Right atrium auricular region (tissue), 2 donors: ENCODE measurements at places on chromosomes 1 and 21. TPM values are rescaled to one million over a fixed set of nuclear protein-coding genes. Genes with fewer than 3 reads are reported as not detected.

- no peaks in the 10 kb centered on the region for H3K4me1 ChIP-seq
- H3K27ac ChIP-seq: no peak overlapping the region
- H3K36me3 ChIP-seq: no peaks in the 10 kb centered on the region
- H3K4me3 ChIP-seq: no peak overlapping the region
Measured at GRCh38 chr1:37020653-37021277, 13.6 kb downstream of the GRIK3 start.

DNA sequence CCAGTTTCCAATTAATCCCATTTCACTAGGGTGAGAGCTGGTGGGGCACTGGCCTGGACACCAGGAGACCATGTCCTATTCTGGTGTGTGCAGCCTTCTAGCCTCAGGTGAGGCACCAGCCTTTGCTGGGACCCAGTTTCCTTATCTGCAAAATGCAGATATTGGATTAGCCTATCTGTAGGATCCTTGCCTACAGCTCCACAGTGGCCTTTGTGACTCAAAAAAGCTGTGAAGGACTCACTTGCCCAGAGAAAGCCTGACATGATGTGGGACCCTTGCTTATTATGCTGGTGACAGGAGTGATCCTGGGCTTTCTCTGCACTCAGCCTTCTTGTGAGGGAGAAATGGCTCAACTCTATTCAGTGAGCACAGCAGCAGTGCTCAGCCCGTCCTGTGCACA lies 32.3 kb downstream of the TENT5C start:
- H3K27me3 ChIP-seq: no peaks in the 10 kb centered on the region
- no peak overlapping the region for H3K27ac ChIP-seq
- H3K4me3 ChIP-seq: no peak overlapping the region
- no peaks in the 10 kb centered on the region for H3K4me1 ChIP-seq
- no peaks in the 10 kb centered on the region for H3K36me3 ChIP-seq

DNA sequence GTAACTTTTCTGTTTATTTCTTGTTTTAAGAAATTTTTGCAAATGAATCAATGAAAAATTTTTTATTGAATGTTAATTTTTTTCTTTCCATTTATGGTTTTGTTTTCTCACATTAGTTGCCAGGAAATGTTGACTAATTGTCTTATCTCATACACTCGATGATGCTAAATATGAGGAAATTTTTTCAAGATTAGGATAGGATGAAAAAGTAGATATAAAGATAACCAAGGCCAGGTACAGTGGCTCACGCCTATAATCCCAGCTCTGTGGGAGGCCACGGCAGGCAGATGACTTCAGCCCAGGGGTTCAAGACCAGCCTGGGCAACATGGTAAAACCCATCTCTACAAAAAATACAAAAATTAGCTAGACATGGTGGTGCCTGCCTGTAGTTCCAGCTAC lies 12.6 kb downstream of the LAX1 start:
- no peak overlapping the region for H3K4me3 ChIP-seq
- no peaks in the 10 kb centered on the region for H3K36me3 ChIP-seq
- no peaks in the 10 kb centered on the region for H3K27me3 ChIP-seq
- H3K4me1 ChIP-seq: no peaks in the 10 kb centered on the region
- H3K27ac ChIP-seq: no peak overlapping the region
- no peak for DNase-seq

- H3K4me3 ChIP-seq: no peak overlapping the region
- peaks cover 5% of the 10 kb centered on the region for H3K4me1 ChIP-seq
- peaks cover 99% of the 10 kb centered on the region for H3K36me3 ChIP-seq
- no peak overlapping the region for H3K27ac ChIP-seq
- DNase-seq: no peak
Measured at GRCh38 chr1:21888500-21888899, 48.6 kb downstream of the HSPG2 start.

GRCh38 chr21:35086357-35086756 lies 37.3 kb upstream of the RUNX1 start:
- H3K27ac ChIP-seq: no peak overlapping the region
- no peaks in the 10 kb centered on the region for H3K27me3 ChIP-seq
- no peaks in the 10 kb centered on the region for H3K36me3 ChIP-seq
- no peak for DNase-seq
- H3K4me1 ChIP-seq: no peaks in the 10 kb centered on the region

DNA sequence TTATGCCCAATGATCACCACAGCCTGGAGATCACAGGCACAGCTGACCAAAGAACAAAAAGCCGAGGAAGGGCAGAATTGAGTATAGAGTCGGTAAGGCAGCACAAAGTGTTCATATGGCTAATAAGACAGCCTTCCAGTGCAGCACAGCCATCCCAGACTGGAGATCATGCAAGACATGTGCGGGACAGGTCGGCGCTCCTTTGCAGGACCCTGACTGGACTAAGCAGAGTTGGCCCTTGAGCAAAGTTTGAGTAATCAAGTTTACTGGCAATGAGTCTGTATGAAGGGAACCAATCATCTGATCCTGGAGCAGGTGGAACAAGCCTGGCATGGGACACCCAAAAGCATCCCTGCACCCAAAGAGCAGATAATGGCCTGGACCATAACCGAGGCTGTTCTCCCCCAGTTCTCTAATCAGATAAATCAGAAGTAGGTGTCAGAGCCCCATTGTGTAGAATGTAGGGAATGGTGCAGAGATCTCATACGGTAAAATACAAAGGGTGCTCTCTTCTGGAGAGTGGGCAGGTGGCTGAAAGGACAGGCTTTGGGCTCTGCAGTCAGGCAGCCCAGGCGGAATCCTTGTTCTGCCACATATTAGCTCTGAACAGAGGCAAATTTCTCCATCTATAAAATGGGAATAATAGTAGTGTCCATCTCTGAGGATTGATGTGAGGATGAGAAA lies 10.7 kb upstream of the DNASE2B start:
- H3K4me3 ChIP-seq: no peak overlapping the region
- no peaks in the 10 kb centered on the region for H3K4me1 ChIP-seq
- no peaks in the 10 kb centered on the region for H3K27me3 ChIP-seq
- no peak for DNase-seq
- no peaks in the 10 kb centered on the region for H3K36me3 ChIP-seq
- no peak overlapping the region for H3K27ac ChIP-seq

DNA sequence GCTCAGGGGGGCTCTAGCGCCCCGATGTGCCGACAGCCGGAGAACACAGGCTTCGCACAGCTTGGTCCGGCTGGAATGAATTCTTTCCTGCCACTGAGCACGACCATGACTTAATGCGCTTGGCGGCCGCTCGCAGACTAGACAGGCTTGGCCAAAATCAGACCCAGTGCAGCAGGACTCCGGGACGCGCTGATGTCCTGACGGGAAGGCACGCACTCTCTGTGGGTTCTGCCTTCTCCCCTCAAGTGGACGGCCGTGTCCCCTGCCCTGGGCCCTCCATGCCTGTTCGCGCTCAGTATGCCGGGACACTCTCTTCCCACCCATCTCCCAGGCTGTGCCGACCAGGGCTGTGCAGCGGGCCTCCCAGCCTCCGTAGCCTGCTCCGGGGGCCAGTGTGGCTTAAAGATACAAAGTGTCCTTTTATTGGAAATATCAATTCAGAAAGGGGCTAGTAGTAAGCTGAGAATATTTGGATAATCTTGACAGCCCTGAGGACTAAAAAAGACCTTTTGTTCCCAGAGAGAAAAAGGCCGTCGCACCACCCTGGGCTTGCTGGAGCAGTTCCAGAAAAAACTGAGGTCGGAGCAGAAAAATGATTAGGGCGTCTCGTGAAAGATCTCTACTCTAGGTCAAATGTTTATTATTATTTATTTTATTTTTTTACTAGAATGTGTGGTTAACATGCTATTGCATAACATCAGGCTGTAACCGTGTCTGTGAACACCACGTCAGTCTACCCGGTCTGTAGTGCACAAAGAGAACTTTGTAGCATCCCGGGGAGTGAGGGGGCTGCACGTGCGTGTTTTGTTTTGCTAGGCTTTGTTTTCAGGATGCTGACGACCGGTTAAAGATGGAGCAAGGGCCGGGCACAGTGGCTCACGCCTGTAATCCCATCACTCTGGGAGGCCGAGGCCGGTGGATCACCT lies 88.1 kb upstream of the ARHGEF16 start:
- peaks cover 33% of the 10 kb centered on the region for H3K4me1 ChIP-seq
- no peaks in the 10 kb centered on the region for H3K36me3 ChIP-seq
- DNase-seq: peak; percentile 79
- no peak overlapping the region for H3K4me3 ChIP-seq
- peak overlapping the region; percentile 70 for H3K27ac ChIP-seq

DNA sequence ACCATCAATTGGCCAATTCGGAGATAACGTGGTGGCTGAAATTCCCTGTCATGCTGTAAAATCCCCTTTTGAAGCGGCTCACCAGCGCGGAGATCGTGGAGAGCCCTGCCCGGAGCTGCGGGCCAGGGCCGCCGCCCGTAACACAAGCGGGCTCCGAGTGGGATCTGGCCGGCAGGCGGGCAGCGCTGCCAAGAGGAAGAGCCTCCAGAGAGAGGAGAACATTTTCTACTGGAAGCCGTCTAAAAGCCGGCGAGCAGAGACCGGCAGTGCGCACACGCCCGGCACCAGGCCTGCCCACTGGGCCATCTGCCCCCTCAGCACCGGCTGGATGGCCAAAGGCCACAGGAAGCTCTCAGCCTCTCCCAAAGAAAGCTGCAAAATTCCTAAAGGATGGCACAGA lies 15.5 kb downstream of the SSBP3 start:
- H3K4me3 ChIP-seq: no peak overlapping the region
- DNase-seq: no peak
- H3K4me1 ChIP-seq: peaks cover 15% of the 10 kb centered on the region

GRCh38 chr1:172561252-172561651 lies 28.3 kb downstream of the SUCO start:
- H3K4me3 ChIP-seq: no peak overlapping the region
- H3K27me3 ChIP-seq: no peaks in the 10 kb centered on the region
- peaks cover 18% of the 10 kb centered on the region for H3K36me3 ChIP-seq
- DNase-seq: no peak

DNA sequence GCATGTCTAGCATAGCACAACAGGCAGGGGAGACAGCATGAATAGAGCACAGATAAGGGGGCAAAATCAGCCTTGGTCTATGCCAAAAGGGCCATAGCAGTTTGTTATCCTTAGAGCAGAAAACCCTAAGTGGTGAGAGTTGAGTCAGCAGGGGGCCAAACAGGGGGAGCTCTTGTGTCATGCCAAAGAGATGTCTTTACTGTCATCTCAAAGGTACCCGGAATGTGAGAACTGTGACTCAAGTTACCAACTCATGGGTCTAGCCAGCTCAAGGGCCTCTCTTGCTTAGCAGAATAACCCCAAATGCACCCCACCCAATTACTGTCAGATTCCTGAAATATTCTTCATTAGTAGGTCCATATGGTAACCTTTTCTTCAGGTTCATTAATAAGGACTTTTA lies 45.9 kb upstream of the NRDC start:
- no peak overlapping the region for H3K27ac ChIP-seq
- H3K4me1 ChIP-seq: no peaks in the 10 kb centered on the region
- no peak for DNase-seq
- H3K27me3 ChIP-seq: no peaks in the 10 kb centered on the region
- no peaks in the 10 kb centered on the region for H3K36me3 ChIP-seq
- no peak overlapping the region for H3K4me3 ChIP-seq

GRCh38 chr1:178931858-178932551 lies 61.1 kb upstream of the ANGPTL1 start:
- peak overlapping the region; percentile 94 for H3K27ac ChIP-seq
- H3K36me3 ChIP-seq: no peaks in the 10 kb centered on the region
- peak; percentile 95 for DNase-seq
- H3K27me3 ChIP-seq: no peaks in the 10 kb centered on the region
- peaks cover 70% of the 10 kb centered on the region for H3K4me1 ChIP-seq

GRCh38 chr1:229035748-229036082 lies 235.2 kb upstream of the RAB4A start:
- no peak for DNase-seq
- H3K36me3 ChIP-seq: no peaks in the 10 kb centered on the region
- H3K27me3 ChIP-seq: no peaks in the 10 kb centered on the region

- no peaks in the 10 kb centered on the region for H3K36me3 ChIP-seq
- H3K4me3 ChIP-seq: no peak overlapping the region
- no peaks in the 10 kb centered on the region for H3K27me3 ChIP-seq
- no peak for DNase-seq
Measured at GRCh38 chr1:9057851-9058250, 11.6 kb downstream of the SLC2A5 start.

DNA sequence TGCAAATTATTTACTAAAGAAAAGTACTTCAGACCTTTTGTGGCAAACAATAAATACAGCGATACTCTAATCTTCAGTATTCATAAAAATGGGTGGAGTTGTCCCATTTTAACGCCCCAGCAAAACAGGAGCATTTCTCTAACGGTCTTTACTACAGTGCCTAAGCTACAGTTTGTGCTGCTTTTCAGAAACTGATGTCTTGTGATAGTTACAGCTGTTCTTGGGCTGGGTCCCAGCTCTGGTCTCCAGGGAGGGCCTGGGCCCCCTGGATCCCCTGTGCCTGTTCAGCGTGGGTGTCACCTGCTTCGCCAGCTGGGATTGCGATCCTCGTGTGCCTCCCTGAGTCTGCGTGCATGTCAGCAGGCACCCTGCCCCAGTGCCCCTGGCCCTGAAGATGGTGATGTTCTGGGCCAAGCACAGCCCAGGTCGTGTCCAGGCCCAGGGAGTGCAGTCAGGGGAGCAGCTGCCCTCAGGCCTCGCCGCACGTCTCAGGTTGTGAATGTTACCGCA lies 64.0 kb upstream of the DIP2A start:
- no peak overlapping the region for H3K4me3 ChIP-seq
- H3K4me1 ChIP-seq: no peaks in the 10 kb centered on the region
- DNase-seq: no peak
- H3K27me3 ChIP-seq: no peaks in the 10 kb centered on the region
- peaks cover 57% of the 10 kb centered on the region for H3K36me3 ChIP-seq

- H3K4me1 ChIP-seq: peaks cover 19% of the 10 kb centered on the region
- H3K27ac ChIP-seq: no peak overlapping the region
- no peaks in the 10 kb centered on the region for H3K27me3 ChIP-seq
- no peak overlapping the region for H3K4me3 ChIP-seq
Measured at GRCh38 chr1:33078030-33078591, 2.8 kb upstream of the AZIN2 start.

DNA sequence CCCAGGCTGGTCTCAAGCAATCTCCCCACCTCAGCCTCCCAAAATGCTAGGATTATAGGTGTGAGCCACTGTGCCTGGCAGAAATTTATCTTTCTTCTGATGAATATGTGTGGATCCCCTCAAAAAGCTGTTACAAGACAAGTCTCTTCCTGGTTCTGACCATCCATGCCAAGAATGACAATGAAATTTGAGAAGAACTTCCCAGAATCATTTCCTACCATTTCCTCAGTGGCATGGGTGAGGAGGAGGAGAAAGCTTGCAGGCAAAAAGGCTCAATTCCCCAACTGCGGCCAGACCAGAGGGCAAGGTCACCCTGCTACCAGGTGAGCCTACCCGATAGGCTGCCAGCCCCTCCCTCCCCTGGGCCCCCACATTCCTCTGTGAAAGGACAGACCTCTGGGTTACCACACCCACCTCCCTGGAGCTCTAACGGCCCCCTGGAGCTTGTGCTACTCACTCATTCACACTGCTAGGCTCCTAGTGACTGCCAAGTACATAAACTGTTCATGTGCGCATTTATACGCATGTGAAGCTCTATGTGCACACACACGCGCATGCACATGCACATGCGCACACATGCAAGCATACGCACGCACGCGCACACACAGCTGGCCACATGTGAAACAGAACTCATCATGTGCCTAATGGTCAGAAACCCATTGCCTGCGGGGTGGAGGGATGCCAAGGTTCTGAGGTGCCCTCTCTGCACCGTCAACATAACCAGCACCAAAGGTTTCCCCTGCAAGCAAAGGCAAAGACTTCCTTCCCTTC lies 17.0 kb downstream of the MRAP start:
- H3K4me3 ChIP-seq: no peak overlapping the region
- DNase-seq: no peak
- no peaks in the 10 kb centered on the region for H3K4me1 ChIP-seq
- no peaks in the 10 kb centered on the region for H3K27me3 ChIP-seq
- H3K27ac ChIP-seq: no peak overlapping the region
- peaks cover 66% of the 10 kb centered on the region for H3K36me3 ChIP-seq

The MROH9 gene
- not detected for total RNA-seq

The GRHL3 gene
- 0.24 TPM for total RNA-seq

The HORMAD1 gene
- 0.31 TPM for total RNA-seq

The SPRR2G gene
- total RNA-seq: not detected

The FABP3 gene
- 3,527 TPM for total RNA-seq

The C1orf185 gene
- not detected for total RNA-seq

The LGR6 gene
- 17.0 TPM for total RNA-seq

The FAM163A gene
- total RNA-seq: not detected
